ENCODE measurements at places on chromosomes 16 and 17.
A peak's percentile ranks its signal among the peaks of the same experiment; 100 is the strongest.

DNA sequence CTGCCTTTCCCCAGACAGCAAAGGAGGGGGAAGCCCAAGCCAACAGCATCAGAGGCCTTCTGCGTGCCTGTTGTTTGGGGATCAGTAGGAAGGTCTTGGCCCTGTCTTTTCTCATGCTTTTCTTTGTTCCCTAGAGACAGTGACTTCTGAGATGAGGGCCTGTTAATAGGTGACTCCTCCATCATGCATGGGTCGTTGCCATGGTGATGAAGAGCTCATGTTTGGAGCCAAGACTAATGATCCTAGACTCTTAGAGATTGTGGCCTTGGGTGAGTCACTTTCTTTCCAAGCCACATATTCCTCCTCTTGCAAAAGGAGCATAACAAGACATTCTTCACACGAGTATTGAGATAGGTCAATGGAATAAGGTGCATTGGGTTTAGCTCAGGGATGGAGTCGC lies 201.1 kb upstream of the ASIC2 start:
- no peak for DNase-seq

- DNase-seq: peak; percentile 14
Observed at GRCh38 chr16:56041556-56042140, 149.6 kb upstream of the GNAO1 start.

DNA sequence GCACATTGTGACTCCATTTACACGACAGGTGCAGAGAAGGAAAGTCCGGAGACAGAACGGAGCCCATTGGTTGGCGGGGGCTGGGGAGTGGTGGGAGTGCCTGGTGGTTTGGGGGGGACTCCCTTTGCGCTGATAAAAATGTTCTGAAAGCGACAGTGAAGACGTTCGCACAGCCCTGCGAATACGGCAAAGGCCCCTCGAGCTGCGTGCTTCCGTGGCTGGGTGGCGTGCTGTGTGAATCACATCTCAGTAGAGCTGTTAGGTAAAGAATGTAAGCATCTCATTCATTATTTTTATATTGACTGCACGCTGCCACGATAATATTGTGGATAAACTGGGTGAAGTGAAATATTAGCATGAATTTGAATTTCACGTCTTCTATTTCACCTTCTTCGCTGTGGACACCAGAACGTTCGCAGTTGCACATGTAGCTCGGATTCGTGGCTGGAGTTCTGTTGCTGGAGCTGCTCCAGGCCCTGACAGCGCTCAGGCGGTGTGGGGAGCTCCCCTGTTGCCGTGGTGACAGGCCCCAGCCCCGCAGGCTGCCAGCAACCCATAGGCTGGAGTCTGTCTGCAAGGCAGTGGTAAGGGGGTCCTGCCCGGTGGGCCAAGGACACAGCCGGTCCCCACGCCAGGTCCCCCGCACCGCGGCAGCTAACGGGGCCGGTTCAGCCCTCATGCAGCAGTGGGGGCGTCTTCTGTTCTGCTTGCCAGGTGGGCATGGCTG lies 44.6 kb downstream of the SOX8 start:
- DNase-seq: no peak

DNA sequence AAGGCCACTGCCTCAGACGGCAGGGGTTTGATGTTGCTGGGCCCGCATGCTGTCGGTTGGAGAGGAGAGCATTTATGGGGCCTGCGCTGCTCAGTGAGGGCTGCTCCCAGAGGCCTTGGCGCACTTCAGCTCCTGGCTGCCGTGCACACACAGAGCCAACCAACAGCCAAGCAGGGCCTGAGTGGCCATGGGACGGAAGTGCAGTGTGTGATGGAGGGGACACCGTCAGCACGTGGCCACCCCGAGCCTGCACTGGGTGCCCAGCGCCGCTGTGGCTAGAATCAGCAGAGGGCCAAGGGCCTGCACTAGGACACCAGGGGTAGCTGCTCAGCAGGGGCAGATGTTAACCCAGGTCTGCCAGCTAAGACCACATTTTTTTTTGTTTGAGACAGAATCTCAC lies 21.8 kb downstream of the KLHL36 start:
- no peak for DNase-seq

- DNase-seq: no peak
Observed at GRCh38 chr16:31198207-31198882, 4.2 kb downstream of the PYCARD start.

DNA sequence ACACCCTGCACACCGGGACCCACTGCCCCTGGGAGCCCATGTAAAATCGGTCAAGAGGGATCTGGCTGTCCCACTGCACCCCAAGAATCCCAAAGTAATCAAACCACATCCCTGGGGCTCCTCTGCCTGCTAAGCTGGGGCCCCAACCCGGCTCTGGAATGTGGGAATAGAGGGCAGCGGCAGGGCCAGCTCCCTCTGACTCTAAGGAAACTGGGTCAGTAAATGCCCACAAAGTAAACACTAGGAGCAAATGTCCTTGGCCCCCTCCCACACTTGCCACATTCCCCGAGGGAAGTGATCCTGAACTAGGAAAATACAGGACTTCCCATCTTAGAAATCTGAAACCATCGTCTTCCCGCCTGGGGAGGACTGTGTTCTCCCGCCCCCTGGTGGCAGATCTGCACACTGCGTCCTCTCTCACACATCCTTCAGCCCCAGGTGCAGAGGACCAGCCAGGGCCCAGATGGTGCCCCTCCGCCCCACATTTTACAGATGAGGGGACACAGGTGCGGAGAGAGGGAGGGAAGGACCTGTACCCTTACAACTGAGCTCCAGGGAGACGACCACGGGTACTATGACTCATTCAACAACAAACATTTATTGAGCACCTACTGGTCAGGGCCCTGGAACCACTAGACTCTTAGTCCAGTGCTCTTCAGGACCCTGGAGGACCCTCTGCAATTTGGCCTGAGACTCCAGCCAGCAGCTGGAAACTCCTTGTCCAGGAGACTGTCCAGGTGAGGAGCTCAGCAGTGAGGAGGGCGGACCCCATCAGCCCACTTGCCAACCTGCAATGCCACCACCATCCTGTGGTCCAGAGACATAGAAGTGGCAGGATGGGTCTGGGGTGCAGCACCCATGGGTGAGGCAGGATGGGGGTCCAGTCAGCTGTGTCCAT lies 10.1 kb downstream of the P3H4 start:
- DNase-seq: peak; percentile 67

DNA sequence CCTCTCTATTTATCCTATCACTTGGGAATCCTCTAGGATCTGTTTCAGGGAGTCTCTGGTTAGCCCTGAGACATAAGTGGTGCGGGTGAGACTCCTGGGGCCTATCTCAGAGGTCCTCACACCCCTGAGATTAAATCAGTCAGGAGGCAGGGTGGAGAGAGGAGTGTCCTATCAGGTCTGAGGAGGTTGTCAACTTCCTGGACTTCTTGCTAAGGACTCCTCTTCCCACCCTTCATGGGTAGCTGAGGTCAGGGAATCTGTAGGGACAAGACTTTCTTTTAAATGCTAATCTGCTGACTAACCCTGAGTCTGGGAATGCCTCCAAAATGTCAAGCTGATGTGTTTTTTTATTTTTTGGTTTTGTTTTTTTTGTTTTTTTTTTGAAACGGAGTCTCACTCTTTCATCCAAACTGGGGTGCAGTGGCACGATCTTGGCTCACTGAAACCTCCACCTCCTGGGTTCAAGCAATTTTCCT lies 6.6 kb upstream of the ARMC5 start:
- DNase-seq: no peak

DNA sequence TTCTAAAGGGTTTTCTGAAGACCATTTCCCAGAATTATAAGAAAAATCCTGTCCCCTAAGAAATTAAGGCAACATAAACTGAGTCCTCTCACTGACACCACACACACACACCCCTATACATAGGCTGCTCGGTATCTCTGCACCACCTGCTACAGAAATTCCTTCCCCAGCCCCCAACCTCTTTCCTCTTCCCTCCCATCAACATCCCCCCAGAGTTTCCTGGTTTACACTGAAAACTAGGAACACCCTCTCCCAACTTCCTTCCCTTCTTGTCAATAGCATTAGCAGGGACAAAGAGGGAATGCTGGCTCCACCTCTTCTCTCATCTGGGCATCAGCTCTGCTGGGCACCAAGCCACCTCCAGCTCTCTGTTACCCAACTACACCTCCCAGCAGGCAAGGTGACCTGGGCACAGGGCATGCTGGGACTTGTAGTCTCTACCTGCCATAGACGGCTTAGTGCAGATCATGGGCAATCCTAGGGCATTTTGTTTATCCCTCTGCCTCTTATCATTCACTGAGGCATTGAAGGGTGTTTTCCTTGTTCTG lies 15.7 kb downstream of the CAVIN1 start:
- DNase-seq: peak; percentile 24

GRCh38 chr17:9696279-9697044 lies 51.1 kb downstream of the USP43 start:
- no peak for DNase-seq

DNA sequence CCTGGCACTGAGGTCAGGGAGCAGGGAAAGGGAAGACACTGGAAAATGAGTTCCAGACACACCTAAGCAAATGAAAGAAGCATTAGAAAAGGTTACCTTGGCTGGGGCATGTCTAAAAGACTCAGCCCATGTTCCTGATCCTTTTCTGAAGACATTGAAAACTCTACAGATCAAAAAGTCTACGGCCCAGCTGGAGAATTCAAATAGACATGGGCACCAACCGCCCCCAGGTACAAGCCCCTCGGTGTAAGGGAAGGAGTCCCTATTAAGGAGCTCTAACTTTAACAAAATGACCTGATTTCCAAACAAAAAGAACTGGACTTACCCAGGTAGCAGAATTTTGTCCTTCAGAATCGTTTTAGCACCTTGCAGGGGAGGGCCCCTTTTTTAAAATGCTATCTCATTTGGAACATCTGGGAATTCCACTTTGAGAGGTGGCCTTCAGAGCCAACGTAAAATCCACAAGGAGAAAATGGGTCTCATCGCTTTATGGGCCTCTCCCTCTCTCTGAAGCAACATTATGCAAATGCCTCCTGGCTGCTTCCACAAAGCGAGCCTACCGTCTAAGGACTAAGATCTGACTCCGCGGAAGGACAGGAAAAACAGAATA lies 43.6 kb upstream of the RBFOX3 start:
- no peak for DNase-seq

DNA sequence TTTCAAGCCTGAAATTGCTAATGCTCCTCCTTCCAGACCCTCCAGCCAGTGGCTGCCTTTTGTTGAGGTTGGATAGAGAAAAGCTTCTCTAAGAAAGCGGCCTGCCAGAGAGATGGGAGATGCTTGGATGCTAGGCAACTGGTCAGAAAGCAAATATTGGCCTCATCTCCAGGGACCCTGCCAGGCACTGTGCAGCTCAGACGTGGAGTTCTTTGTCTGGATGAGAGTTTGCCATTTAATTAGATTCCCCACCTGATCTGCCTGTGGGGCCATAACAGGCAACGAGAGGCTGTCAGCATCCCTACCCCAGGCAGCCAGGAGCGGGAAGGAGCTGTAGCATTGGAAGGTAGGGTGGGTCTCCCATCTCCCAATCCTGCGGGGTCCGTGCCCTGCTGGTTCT lies 52.7 kb downstream of the ASIC2 start:
- DNase-seq: no peak

GRCh38 chr17:80464486-80464885 lies 11.9 kb downstream of the NPTX1 start:
- DNase-seq: no peak

DNA sequence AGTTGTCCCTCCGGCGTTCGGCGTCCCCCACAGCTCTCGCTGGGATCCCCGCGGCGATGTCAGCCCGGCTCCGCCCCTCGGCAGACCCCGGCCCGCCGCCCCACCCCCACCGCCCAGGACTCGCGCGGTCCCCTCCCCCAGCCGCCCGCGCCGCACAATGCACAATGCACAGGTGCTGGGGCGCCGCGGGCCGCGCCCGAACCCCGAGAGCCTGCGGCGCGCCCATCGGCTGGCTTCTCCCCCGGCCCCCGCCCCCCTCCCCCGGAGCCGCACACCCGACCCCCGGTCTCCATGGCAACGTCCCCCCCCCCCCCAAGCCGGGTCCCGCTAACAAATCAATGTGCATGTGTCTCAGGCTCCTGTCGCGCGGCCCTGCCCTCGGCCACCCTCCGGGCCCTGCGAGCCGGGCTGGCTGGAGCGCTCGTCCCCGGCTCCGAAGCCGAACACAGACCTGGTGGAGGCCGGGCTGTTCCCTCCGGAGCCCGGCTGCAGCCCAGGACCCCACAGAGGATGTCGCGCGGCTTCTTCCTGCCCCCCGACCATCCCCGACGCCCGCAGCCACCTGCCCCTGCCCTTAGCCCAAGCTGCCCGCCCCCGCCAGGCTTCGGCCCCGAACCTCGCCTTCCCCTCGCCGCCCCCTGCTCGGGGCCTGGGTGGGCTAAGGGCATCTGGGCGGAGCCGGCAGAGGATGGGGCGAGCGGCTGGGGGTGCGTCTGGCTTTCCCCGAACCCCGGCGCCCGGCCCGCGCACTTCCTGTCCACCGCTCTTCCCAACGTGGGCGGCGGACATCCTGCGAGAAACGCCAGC lies 818 bp upstream of the CBX8 start:
- no peak for DNase-seq

DNA sequence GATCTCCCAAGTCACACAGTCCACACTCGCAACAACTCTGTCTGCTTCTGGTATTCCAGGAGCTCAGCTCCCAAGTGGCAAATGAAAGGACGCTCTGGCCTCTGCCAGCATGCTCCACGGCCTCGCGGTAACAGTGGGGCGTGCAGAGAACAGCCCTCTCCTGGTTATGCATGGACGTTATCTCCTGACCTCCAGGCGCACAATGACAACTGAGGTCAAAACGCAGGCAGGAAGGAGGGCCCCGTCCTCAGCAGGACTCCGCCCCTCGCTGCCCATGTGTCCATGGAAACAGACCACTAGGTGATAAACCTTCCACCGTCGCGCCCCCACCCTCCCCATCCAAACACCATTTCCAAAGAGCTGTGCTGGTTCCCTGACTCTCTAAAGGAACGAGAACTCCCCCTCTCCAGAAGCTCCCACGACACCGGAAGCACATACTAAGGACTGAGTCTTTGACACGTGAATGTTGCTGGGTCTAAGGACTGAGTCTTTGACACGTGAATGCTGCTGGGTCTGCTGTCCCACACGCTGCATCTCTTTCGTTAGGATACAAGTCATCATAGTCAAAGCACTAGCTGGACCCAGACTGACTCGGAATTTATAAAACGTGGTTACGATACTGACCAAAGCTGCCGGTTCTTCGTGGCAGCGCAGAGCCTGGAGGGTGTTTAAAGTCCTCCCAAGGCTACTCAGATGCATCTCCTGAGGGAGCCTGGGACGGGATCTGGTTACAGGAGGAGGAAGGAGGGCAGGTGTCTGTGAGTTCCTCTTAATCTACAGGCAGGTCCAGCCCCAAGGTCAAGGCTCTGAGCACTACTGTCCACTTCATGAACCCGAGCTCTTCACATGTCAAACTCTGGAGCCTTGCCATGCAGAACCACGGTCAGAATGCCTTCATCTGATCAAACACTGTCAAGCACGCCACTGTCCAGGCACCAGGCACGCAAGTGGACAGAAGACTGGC lies 43.9 kb downstream of the KLHDC4 start:
- DNase-seq: no peak

DNA sequence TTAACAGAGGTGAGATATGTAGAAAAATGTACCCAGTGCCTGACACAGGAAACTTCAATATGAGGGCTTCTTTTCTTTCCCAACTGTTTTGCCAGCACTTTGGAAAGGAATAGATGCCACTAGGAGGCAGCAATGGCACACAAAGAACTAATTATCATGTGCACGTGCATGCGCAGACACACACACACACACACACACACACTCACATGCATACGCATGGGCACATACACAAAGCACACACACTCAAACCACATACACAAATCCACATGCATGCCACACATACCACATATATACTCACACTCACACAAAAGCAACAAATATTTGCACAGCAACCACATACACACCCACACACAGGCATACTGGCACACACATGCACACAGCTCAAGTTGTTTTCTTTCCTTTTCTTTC lies 8.8 kb upstream of the CEP112 start:
- DNase-seq: no peak

GRCh38 chr17:57871155-57871554 lies 21.3 kb upstream of the MRPS23 start:
- no peak for DNase-seq
